ENCODE measurements at places on chromosomes 4 and X.
A peak's percentile ranks its signal among the peaks of the same experiment; 100 is the strongest.

GRCh38 chrX:13852001-13852695, 35.3 kb upstream of the GPM6B start:
- peak; percentile 18 for DNase-seq

GRCh38 chr4:57064811-57065711, 45.1 kb downstream of the IGFBP7 start:
- DNase-seq = no peak

GRCh38 chrX:26597981-26598380, 382.0 kb downstream of the MAGEB5 start:
- DNase-seq = no peak

- no peak for DNase-seq
These were observed 12.4 kb downstream of the CAMK2D start for GRCh38 chr4:113749178-113749577.

DNA sequence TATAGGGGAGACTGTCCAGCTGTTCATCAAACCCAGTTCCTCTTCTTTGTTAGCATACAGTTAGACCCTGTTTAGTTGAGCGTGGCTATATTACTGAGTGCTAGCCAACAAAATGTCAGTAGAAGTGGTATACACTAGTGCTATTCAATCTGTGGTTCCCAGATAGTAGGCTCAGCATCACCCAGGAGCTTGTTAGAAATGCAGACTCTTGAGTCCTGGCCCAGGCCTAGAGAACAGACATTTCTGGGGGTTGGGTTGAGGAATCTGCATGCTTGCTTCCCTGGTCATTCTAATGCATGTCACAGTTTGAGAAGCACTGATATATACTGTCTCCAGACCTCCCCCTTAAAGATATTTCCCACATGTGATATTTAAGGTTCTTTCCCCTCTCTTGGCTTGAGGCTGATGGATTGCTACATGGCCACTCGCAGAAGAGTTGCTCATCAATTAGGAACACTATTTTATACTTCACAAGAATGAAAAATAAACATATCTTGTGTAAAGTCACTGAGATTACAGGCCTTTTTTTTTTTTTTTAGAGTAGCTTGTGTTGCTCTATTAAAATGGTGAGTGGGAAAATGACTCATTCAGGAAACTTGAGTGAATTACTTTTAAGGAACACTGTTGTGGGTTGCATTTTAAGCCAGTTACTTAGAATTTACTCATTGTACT, 289.0 kb downstream of the STIM2 start:
- no peak for DNase-seq

- no peak for DNase-seq
These were observed 23.2 kb upstream of the RASL11B start for GRCh38 chr4:52838729-52839586.

- no peak for DNase-seq
These were observed 12.1 kb downstream of the PPA2 start for GRCh38 chr4:105461621-105462382.

DNA sequence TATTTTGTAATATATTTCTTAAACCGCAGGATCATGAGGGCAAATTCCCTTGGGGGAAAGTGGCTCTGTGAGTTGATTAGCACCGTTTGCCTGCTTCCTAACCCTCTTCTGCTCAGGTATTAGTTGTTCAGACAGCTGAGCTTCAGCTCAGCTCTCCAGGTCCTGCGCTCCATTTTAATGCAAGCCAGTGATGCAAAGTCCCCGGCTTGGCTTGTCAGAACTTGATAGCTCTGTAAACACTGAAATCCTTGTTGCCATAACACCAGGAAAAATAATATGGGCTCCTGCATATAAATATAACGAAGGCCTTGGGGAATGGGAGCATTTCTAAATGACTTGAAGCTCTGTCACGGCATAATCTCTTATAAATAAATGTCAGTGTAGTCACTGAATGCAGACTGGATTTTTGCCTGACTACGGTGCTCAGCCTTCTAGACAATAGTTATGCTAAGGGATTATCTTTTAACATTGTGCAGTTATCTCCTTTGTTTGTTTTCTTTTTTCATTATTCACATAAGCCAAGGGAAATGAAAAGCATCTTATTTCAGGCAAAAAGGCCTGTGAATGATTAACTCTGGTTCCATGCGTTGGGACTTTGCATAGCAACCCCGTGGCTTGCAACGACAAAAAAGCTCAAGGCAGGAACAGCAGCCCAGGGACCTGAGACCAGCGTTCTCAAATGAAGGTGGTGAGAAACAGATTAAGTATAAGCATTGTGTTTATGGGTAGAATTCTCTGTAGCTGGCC, 253.2 kb downstream of the SPRY1 start:
- no peak for DNase-seq

- no peak for DNase-seq
These were observed 193.1 kb downstream of the PARM1 start for GRCh38 chr4:75126058-75126457.

DNA sequence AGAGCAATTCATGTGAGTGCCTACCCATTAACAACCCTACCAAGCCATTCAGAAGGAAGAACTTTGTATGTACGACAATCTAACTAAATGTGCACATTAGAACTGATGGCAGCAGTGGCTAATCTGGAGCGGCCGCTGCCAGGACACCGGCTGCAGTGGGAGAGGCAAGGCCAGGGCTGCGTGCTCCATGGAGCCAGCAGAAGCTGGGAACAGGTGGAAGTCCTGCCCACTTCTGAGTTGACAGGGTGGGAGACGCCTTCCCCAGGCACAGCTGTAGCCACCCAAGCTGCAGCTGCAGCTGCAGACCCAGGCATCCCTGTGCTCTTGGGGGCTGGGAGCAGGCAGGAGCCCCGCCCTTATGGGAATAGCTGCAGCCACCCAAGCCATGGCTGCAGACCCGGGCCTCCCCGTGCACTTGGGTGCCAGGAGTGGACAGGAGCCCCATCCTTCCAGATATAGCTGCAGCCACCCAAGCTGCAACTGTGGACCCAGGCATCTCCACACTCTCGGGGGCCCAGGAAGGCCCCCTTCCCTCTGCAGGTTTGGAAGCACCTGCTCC, 79.1 kb upstream of the DDX60 start:
- DNase-seq = no peak

GRCh38 chr4:33357121-33357520, 2637.0 kb downstream of the PCDH7 start:
- DNase-seq = no peak

- no peak for DNase-seq
These were observed 31.1 kb downstream of the TAPT1 start for GRCh38 chr4:16195209-16195608.

DNA sequence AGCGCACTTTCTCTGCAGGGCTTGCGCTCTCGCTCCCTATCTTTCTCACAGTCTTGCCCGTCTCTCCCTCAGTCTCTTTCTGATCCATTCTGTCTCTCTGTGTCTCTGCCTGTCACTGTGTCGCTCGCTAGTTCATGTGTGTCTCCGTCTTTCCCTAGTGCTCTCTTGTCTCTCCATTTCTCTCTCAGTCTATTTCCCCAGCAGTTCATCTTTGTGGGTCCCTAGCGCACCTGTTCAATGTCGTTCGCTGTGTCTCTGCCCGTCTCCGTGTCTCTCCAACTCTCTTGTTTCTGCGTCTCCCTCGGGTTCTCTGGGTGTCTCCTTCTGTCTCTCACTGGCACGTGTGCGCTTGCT, 1.5 kb downstream of the GPR101 start:
- DNase-seq = no peak

DNA sequence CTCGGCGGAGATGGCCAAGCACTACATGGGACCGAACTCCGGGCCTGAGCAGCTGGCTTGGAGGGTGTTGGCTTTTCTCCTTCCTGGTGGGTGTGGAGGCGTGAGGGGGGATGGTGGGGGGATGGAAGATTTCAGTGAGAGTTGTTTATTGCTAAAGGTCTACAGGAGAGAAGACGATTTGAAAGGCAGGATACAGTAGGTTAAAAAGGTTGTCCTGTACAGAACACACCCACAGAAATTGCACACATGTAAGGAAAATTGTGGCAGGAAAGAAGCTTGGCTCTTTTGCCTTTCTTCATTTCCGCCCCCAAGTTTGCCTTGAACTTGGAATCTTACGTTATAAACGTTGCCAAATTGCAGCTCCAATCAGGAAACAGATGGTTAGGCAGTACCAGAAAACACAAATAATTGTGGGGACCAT, 74.1 kb upstream of the STOX2 start:
- DNase-seq = no peak

GRCh38 chr4:62263454-62263853, 1063.3 kb downstream of the ADGRL3 start:
- DNase-seq = no peak

DNA sequence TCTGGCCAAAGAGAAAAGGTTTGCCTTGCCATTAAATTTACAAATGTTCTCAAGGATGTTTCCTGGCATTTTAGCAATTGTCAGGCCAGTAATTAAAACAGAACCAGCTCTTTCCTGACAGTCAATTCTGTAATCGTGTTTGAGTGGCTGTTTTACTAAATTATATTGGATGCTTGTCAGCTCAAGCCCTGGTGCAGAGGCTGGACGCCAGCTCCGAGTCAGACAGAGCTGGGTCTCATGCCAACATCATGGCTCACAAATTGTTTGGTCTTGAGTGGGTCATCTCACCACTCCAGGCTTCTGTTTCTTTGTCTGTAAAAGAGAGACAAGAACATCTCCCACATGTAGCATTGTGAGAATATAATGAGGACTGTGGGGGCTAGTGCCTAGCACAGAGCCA, 190.3 kb upstream of the PSAPL1 start:
- DNase-seq = no peak

- no peak for DNase-seq
These were observed 33.5 kb upstream of the KCNIP4 start for GRCh38 chr4:21982087-21982486.

- no peak for DNase-seq
These were observed 128.0 kb upstream of the SLC4A4 start for GRCh38 chr4:71210823-71211222.
